ENCODE measurements at places on chromosomes 2 and 18. TPM values are rescaled to one million over a fixed set of nuclear protein-coding genes. Genes with fewer than 3 reads are reported as not detected.

CPLX4 gene
- not detected for total RNA-seq

ERICH2 gene
- total RNA-seq = 1.6 TPM

ARHGEF33 gene
- 6.0 TPM for total RNA-seq

DES gene
- total RNA-seq = 1.4 TPM

AQP12B gene
- not detected for total RNA-seq
